ENCODE measurements at places on chromosomes 3 and 15. TPM values are rescaled to one million over a fixed set of nuclear protein-coding genes. Genes with fewer than 3 reads are reported as not detected.

The KCNH8 gene
- total RNA-seq, result 2.4 TPM

The EAF2 gene
- 6.0 TPM for total RNA-seq

The GOLGA6L7 gene
- total RNA-seq, result not detected

The GOLGA6L9 gene
- total RNA-seq, result 5.4 TPM

The THAP10 gene
- total RNA-seq, result 3.4 TPM

The FBXL2 gene
- total RNA-seq, result 3.1 TPM

The CFAP91 gene
- total RNA-seq, result 5.4 TPM

The ARPIN gene
- 3.1 TPM for total RNA-seq

The COL8A1 gene
- total RNA-seq, result 0.99 TPM

The LMAN1L gene
- total RNA-seq, result not detected

The ANKUB1 gene
- total RNA-seq, result not detected

The CCR1 gene
- total RNA-seq, result not detected

The CPEB1 gene
- total RNA-seq, result 4.0 TPM

The SEMA3G gene
- total RNA-seq, result 1.5 TPM

The CFAP20DC gene
- total RNA-seq, result 2.8 TPM

The SLC6A1 gene
- 0.31 TPM for total RNA-seq

The MAP3K13 gene
- 21.8 TPM for total RNA-seq

Measured in H1 (cell line).